ENCODE measurements at places on chromosomes 3 and 15.

- DNase-seq: no peak
Observed at GRCh38 chr3:142628801-142629200, 32.6 kb downstream of the PLS1 start.

- no peak for DNase-seq
Observed at GRCh38 chr15:85607141-85607806, 187.5 kb downstream of the KLHL25 start.

DNA sequence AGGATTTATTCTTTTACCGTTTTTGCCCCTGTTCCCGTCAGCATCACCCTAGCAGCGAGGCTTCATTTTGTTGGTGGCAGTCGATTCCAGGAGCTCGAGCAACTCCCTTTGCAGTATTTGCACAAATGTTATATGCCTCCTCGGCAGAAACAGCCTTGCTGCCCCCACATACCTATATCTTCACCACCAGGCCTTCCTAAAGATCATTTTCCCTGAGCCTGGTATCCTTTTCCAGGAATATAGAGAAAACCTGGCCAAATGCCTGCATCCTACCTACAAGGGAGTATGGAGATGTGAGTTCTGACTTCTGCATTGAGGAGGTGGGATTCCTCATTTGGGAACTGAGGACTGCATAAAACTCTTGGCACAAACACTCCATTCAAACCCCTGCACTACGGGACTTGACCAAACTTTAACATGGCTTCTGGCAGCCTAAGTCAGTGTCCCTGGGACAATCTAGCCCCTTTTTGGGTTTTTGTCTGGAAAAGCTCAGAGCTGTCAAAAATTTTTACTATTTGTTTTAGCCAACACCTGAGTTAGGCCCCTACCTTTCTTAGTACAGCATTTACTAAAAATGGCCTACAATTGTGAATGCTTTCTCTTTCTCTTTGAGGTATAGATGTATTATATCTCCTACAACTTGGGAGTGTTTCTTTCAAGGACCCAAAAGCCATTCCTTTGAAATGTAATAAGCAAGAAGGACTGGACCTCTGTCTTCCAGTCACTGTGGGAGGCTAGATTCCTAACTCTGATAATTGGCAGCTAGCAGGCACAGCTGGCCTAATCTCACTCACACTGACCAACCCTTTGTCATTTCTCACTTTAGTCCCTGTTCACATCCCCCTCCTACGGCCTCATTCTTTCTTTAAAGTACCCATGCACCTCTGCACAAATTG lies 12.1 kb upstream of the UBE2Q2 start:
- no peak for DNase-seq

DNA sequence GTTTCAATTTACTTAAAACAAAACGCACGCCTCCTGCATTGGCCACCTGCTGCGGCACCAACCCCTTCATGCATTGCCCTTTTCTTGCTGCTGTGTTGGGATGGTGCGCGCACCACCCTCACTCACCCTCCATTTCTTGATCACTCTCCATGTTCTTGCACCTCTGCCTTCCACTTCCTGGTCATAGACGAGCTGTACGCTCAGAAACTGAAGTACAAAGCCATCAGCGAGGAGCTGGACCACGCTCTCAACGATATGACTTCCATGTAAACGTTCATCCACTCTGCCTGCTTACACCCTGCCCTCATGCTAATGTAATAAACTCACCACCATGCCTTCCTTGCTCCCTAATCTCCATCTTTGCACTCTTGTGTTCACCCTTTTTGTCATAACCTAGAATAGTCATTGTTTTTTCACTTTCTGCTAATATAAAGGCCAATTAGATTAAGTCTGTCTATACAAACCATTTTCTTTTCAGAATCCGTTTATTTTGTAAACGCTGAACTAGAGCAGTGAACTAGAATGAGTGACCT lies 21.4 kb downstream of the TPM1 start:
- no peak for DNase-seq

GRCh38 chr15:71809346-71809745 lies 1.0 kb upstream of the NR2E3 start:
- no peak for DNase-seq

DNA sequence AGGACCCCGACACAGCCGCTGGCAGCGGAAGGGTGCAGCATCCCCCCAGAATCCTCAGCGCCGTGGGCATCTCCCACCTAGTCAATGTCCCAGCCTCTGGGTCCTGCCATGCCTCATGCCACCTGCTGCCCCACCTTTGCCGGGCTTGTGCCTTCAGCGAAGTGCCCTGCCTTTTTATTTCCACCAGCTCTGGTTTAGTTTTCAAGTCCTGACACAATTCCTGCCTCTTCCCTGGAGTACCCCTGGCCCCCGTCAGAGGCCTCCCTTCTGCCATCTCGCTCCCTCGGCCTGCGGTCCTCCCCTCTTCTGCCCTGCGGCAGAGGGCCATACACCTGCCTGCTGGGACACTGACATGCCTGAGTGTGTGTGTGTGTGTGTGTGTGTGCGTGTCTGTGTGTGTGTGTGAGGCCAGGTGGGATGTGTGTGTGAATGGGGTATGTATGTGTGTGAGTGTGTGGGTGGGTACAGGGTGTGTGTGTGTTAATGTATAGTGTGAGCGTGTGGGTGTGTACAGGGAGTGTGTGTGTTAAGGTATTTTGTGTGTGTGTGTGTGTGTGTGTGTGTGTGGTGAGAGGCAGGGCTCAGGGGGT lies 129.9 kb downstream of the SMAD6 start:
- DNase-seq: no peak

DNA sequence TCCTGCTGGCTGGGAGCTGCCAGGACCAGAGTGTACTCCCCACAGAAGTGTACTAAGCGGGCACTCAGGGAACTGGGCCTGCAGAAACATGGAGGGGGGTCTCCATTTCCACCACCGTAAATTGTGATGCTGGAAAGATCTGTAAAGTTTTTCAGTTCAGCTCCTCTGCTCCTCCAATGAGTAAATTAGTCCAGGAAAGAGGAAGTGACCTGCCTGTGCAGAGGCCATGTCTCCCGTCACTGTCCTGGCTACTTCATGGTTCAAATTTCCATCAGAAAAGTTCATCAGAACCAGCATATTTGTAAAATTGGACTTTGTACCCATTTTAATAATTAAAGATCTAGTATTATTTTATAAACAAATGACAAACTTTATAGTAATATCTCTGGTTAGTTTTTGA lies 226.7 kb upstream of the THBS1 start:
- no peak for DNase-seq
